CD4-positive, alpha-beta T cell treated with Interleukin-10 for 1 hour (primary cell): ENCODE measurements at places on chromosomes 1 and 21.

- DNase-seq, result no peak
These were observed 63.7 kb downstream of the ZC3H11B start for GRCh38 chr1:219549215-219549614.

DNA sequence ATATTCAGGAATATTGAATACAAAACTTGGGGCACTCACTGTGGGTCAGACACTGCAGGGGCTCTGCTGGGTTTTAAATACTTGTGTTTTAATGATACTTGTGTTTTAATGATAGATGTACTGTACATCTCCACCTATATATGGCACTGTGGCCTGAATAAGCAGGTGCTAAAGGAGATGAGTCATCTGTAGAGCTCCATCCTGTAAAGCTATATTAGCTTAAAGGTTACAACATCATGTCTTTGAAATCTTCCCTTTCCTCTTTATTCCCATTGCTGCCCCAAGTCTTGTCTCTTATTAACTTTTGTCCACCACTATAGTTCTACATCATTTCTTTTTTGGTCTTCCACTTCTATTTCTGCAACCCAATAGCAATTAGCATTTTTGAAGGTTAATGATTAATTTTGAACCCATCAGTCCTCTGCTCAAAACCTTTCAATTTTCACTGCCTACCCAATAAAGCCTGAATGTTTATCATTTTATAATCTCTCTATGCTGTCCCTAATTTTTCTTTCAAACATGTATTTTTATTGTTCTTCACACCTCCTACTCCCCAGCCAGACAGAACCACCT lies 113.3 kb upstream of the PTGFR start:
- DNase-seq, result no peak

DNA sequence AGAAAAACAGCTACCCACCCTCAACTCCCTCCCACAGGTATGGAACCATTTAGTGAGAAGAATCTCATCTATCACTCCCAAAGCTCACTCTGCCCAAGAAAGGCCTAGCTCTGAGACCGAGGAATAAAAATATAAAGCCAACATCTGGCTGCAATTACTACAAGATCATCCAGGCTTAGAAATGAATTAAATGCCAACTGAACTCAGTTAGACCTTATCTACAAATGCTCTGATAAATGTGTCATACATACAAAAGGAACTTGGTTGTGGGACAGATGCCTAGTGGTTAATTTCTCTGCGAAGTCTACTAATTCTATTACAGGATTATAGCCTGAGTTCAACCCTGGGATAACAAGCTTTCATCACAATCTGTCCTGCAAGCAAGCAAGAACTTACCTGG lies 6.7 kb downstream of the ADIPOR1 start:
- no peak for DNase-seq

- DNase-seq, result no peak
These were observed 21.5 kb upstream of the SMYD2 start for GRCh38 chr1:214259353-214259977.

DNA sequence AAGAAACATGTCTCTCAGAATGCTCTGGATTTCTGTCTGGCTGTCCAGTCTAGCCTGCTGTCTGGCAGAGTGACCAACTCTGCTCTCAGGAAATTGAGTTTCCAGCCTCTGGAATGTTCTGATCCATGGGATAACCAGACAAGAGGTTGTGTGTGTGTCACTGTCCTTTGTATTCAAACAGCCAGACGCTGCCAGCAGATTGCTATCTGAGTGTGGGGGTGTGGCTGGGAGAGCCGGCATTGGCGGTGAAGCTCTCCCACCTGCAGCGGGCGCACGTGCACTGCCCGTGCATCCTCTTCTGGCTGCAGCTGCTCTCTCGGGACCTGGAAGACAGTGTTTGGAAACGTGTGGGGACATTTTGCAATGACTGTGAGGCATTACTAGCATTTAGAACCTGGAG lies 26.1 kb downstream of the PKP1 start:
- no peak for DNase-seq

- DNase-seq, result no peak
These were observed 658.3 kb downstream of the LTN1 start for GRCh38 chr21:28334407-28334806.

- DNase-seq, result no peak
These were observed 39.6 kb upstream of the COL6A1 start for GRCh38 chr21:45941717-45942546.

DNA sequence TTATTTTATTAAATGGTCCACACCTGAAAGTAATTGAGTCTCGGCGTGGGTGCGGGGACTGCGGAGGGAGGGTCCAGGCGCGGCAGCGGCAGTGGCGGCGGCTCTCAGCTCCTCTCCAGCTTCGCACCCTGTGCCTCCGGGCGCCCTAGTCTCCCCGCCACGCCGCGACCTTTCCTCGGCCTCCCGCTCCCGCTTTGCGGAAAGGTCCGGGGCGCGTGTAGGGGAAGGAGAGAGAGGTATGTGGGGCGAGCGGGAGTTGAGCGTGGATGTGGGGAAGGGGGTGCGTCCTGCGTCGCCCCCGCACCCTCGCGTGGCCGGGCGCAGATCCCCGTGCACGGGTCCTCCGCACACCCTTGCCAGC lies 13.4 kb upstream of the ALX3 start:
- no peak for DNase-seq

GRCh38 chr1:8704866-8705506 lies 112.5 kb downstream of the RERE start:
- no peak for DNase-seq

- peak; percentile 38 for DNase-seq
These were observed 4.8 kb upstream of the COA6 start for GRCh38 chr1:234368320-234369032.

DNA sequence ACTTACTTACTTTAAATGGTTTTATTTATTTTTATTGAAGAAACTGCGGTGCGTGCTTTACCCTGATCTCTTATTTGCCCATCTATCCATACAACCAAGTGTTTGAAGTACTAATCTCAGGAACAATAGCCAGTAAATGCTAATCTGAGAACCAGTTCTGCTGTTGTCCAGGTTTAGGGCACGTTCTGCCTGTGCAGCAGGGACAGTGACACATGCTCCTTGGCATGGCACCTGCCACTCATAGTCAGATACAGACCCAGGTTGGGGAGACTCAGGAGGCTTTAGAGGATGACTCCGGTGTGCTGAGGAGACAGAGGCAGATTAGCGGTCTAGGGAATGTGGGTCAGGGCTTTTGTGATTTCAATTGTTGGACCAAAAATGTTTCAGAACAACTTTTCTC lies 83.6 kb downstream of the NRIP1 start:
- no peak for DNase-seq

- DNase-seq, result no peak
These were observed 269.4 kb downstream of the AMY1C start for GRCh38 chr1:104018922-104019674.

DNA sequence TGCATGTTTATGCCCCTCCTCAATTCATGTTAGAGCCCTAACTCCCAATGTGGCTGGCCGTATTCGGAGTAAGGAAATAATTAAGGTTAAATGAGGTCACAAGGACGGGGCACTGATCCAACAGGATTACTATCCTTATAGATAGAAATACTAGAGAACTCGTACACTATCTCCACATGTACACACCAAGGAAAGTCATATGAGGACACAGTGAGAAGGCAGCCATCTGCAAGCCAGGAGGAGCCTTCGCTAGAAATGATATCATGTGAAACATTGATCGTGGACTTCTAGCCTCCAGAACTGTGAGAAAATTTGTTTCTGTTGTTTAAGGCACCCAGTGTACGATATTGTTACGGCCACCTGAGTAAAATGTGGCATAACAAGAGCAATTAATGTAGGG lies 79.7 kb downstream of the FAF1 start:
- DNase-seq, result no peak

- DNase-seq, result no peak
These were observed 4.8 kb upstream of the COX20 start for GRCh38 chr1:244830639-244831038.

GRCh38 chr1:37662031-37662755 lies 27.5 kb upstream of the RSPO1 start:
- no peak for DNase-seq

DNA sequence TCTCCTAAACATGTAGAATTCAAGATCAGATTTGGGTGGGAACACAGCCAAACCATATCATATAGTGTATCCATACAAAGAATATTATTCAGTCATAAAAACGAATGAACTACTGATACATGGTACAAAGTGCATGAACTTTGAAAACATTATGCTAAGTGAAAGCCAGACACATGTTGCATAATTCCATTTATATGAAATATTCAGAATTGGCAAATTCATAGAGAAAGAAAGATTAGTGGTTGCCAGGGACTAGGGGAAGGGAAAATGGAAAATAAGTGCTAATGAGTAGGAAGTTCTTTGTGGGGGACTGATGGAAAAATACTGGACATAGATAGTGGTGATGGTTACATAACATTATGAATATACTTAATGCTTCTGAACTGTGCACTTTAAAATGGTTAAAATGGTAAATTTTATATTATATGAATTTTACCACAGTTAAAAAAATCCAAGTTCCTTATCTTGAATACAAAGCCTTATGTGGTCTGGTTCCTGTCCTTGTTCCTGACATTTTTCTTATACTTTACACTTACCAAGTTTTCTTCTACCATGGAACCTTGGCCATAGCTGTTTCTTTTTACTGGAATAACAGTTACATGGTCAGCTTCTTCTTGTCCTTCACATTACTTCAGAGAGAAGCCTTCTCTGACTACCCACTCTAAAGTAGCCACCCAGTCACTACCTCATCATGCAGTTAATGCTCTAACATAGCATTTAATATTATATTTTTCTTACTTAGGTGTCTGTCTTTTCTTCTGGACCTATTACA lies 64.0 kb downstream of the CCDC18 start:
- DNase-seq, result no peak

DNA sequence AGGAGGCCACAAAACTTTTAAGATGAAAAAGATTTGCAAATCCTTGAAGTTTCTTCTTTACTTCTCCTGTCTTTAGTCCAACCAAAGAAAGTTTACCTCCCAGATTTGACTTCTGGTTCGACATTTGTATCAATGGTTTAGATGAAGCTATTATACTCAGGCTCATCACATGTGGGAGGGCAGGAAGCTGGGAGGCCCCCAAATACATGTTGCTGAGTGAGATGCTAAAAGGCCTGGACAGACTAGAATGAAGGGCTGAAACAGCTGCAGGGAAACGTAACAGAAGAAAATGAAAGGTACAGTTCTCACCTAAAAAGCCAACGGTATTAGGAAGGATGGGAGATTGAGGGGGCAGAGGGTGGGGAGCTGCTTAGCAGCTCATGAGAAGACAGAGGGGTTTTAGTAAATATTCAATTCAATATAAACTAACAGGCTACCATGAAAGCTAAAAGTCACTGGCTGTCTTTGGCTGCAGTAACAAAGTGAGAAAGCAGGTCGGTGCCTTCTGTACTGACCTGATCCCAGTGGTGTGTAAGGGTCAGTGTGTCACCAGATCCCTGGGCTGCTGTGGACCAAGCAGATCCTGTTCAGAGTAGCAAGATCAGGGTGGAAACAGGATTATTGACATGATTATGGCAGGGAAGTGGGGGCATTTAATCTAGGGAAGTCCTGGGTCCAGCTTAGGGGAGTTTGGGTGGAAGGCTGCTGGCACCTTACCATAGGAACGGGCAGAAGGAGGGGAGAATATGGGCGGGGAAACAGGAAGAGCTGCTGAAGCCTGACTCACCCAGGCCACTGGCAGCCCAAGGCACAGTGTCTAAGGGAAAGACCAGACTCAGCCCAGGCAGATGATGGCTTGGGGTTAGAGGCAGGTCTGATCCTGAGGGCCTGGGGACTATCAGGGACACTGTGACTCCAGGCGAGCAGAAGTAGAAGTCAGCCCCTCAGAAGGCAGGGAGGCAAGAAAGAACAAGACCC lies 60.4 kb downstream of the KCNN3 start:
- no peak for DNase-seq

GRCh38 chr1:46508757-46509156 lies 19.1 kb downstream of the DMBX1 start:
- DNase-seq, result no peak

GRCh38 chr1:2073382-2074230 lies 23.4 kb downstream of the PRKCZ start:
- no peak for DNase-seq

DNA sequence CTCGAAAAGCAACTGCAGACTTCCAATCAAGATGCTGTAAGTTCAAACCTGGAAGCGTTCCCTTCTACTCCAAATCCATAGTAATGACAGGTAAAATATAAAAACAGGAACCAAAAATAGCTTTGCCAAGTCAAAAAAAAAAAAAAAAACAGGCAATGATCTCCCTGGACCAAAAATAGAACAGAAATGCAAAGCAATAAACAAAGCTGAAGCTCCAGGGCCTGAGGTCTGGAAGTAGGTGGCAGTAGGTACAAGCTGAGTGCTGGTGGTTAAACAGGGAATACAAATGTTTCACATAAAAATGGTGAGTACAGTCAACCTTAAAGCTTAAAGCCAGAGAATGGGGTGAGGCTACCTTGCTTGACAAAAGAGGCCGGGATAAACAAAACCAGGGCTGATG lies 610.8 kb downstream of the SMYD3 start:
- DNase-seq, result no peak

- DNase-seq, result no peak
These were observed 250.2 kb downstream of the CACNA1E start for GRCh38 chr1:181733486-181733885.

- no peak for DNase-seq
These were observed 107.0 kb downstream of the CLIC6 start for GRCh38 chr21:34775793-34776192.
